Muscle of leg (tissue), 16 donors: ENCODE measurements at places on chromosomes 16 and 17. TPM values are rescaled to one million over a fixed set of nuclear protein-coding genes. Genes with fewer than 3 reads are reported as not detected.
A peak's percentile ranks its signal among the peaks of the same experiment; 100 is the strongest.

DNA sequence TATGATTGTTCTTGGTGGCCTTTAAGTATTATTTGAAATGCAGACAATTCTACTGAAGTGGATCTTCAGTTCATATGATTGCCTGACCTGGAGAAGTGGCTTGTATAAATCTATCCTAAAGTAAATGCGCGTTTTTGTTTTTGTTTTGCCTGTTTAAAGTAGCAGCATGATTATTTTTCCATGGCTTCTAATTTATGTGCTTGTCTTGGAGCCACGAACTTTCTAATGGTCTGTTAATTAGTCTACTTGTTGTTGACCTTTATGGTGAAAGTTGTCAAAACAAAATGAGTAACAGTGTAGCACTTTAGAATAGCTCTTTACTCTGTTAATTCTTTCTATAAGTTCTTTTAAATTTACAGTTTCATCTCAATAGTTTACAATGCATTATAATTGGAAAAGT, 1.7 kb downstream of the PRKAR1A start:
- DNase-seq: no peak

- DNase-seq: no peak
Observed at GRCh38 chr17:13851889-13852288, 217.4 kb upstream of the COX10 start.

DNA sequence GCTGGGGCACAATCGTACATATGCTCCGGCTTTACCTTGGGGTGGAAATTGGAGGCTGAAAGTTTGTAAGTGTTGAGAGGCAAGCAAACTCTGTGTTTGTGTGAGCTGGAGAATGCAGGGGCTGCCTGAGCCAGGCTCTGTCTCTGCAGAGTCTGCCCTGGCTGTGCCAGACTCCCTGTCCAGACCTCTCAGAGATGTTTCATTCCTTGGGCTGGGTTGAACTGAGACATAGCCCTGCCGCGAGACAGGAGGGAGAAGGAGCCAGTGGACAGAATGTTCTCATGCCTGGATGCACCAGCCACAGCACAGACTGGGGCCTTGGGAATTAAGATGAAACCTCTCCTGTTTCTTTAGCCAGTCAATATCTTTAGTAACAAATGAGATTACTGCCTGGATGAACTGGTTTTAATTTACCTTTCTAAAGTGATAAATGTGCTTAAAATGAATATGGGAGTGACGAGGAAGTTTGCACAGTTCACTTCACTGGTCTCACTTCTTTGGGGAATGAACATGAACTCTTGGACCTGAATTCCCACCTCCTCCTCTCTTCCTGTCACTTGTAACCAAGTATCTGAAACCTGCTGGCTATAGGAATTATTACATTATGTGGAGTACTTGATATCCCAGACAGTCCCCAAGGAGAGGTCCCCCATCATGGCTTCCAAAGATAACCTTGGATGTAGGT, 40.1 kb downstream of the YPEL2 start:
- peak; percentile 61 for DNase-seq

GRCh38 chr16:74865922-74866598, 91.4 kb upstream of the FA2H start:
- DNase-seq: no peak

- DNase-seq: no peak
Observed at GRCh38 chr16:20798364-20798763, 7.9 kb downstream of the ERI2 start.

GRCh38 chr17:78675316-78675616, 98.1 kb upstream of the DNAH17 start:
- no peak for DNase-seq

GRCh38 chr17:79304884-79305283, 230.3 kb downstream of the ENGASE start:
- no peak for DNase-seq

GRCh38 chr16:14444979-14445810, 184.9 kb downstream of the PARN start:
- no peak for DNase-seq

DNA sequence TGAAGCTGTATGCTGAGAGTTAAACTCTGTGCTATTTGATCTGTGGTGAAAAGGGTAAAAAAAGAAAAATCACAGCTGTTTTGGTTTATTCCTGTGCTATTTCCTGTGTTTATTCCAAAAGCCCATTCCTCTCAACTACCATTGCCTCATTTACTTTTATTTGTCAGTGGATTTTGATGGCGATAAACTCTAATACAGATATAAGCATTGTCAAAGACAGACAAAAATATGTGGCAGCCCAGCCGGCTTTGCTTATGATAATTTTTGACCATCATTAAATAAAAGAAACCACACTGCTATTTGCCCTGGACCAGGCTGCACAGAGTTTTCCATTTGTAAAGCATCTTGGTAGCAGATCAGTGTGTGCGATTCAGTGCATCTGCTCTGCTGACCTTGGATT, 473.6 kb upstream of the ASIC2 start:
- no peak for DNase-seq

- no peak for DNase-seq
Observed at GRCh38 chr17:11212792-11213191, 28.2 kb upstream of the SHISA6 start.

DNA sequence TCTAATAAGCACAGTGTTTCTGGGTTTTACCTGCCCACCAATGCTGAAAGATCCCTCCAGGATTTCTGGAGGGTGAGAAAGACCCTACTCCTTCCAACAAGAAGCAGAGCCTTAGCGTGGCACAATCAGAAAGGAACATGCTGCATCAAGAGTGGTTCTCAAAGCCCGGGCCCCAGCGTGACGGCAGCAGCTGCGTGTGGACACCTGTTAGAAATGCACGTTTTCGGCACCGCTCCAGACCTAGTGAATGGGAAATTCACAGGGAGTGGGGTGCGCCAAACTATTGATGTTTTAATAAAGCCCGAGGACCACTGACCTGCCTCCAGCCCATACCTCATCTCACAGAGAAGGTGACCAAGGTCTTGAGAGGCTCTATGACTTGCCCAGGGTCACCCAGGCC, 55.8 kb downstream of the PECAM1 start:
- peak; percentile 51 for DNase-seq

- no peak for DNase-seq
Observed at GRCh38 chr17:78159575-78160158, 8.7 kb upstream of the SYNGR2 start.

GRCh38 chr16:53804467-53804866, 100.5 kb downstream of the FTO start:
- DNase-seq: no peak

DNA sequence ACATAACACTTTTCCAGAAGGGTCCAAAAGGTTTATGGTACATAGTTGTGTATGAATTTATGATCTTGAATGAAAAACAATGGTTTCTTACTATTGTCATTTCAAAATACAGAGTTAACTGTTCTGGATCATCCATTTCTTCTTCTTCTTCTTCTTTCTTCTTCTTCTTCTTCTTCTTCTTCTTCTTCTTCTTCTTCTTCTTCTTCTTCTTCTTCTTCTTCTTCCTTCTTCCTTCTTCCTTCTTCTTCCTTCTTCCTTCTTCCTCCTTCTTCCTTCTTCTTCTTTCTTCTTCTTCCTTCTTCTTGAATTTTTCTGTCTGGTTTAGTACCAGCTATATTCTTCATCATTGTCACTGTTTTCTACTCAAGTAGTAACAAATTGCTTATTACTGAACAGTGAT, 47.8 kb downstream of the TNRC6C start:
- DNase-seq: no peak

GRCh38 chr17:56395787-56396186, 197.7 kb upstream of the NOG start:
- DNase-seq: peak; percentile 26

DNA sequence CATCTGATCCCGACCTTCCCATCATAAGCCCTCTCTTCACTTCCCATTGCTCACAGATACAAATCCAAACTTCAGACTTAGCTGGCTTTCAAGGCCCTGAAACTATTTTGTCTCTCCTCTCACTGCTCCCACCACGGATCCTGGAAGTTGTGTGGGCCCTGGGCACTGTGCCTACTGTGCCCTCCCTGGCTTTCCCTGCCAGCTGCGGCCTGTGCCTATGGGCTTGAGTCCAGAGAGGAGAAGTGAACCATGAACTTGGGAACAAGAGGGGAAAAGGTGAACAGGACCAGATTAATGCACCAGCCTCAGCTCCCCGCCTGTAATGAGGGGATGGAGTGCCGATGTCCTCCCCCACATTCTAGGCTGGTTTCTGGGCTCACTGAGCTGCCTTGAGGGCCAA, 18.9 kb upstream of the KCNJ12 start:
- no peak for DNase-seq

The WSCD1 gene
- total RNA-seq: 36.8 TPM

The UBN1 gene
- 9.9 TPM for total RNA-seq

The NUDT7 gene
- 4.3 TPM for total RNA-seq

The HCRT gene
- total RNA-seq: 0.13 TPM

The ADGRG3 gene
- total RNA-seq: 0.04 TPM

The TMEM235 gene
- 0.04 TPM for total RNA-seq

The MEOX1 gene
- total RNA-seq: 13.8 TPM
